ENCODE measurements at places on chromosomes 11 and 22.

DNA sequence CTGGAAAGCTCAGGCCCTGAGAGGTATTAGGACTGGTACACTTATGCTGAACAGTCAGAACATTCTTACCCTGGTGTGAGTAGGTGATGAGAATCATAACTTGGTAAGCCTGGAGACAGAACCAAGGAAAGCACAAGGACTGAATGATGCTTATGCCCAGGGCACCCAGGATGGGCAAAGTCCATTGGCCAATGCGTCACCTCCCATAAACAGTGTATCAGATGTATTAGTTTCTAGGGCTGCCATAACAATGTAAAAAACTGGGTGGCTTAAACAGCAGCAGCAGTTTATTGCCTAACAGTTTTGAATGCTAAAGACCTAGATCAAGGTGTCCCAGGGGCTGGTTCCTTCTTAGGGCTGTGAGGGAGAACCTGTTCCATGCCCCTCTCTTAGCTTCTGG is 107.0 kb downstream of the FAR1 start:
- 0 out of 2 replicates have a peak, but pooled peaks cover 5% of the 10 kb centered on the region for H3K27me3 ChIP-seq
- no peak for DNase-seq
- H3K4me3 ChIP-seq, result no peak overlapping the region
- H3K27ac ChIP-seq, result no peak overlapping the region

DNA sequence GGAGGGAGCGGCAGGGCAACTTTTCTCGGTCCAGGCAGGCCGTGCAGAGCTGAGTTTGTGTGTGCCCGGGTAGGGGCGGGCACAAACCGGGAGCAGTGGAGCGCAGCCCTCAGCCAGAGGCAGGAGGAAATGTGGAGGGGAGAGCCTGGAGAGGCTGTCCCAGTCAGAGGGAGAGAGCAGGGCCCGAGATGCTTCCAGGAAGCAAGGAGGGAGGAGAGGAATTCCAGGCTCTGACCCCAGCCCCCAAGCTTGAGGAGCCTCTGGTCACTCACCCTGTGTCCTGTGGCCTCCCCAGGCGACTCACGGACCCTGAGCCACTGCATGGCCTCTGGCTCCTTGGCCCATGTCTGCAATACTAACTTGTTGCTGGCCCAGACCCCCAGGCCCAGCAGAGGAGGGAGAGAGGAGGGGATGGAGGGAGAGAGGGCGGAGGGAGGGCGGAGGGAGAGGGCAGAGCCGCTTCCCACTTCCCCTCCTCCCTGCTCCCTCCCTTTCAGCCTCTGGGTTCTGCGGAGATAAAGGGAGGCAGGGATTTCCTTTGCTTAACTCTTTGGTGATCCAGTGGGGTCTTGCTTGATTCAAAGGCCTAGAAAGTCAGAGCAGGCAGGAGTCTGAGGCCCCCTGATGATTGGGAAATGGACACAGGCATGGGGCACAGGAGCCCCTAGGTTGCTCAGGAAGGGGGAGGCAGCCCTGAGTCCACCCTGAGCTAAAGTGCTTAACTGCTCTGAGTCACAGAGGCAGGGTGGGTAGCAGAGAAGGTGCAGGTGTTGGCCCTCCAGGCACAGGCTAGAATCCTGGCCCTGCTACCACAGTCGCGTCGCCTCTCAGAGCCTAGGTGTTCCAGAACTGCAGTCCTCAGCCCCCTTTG is at the start of gene C1QTNF6:
Gene C1QTNF6, minus strand, starts transcription at position 357 of the 871 bp plus-strand sequence. Its CDS starts 34 bp downstream, at position 323.
- peak; percentile 65 for DNase-seq

DNA sequence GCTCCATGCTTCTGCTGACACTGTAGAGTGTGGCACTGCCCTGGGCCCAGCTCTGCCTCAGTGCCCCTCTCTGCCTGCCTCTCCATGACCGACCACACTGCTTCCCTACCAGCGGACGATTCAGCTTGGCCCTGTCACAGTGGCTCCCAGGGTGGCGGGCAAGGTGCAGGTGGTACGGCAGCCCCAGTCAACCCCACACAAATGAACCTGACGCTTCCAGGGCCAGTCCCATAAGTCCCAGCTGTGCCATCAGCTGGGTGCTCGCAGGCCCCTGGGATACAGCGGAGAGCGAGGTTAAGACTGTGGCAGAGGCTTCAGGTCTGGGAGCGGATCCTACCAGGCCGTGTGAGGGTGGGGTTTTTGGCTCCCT is 134.8 kb downstream of the LDLRAD3 start:
- H3K27me3 ChIP-seq, result no peaks in the 10 kb centered on the region
- no peak for DNase-seq
- no peak overlapping the region for H3K27ac ChIP-seq
- peaks cover 35% of the 10 kb centered on the region for H3K4me1 ChIP-seq

GRCh38 chr11:26268980-26269660 is 62.8 kb upstream of the ANO3 start:
- H3K27me3 ChIP-seq, result 0 out of 2 replicates have a peak, but pooled peaks cover 4% of the 10 kb centered on the region
- no peaks in the 10 kb centered on the region for H3K36me3 ChIP-seq
- no peaks in the 10 kb centered on the region for H3K4me1 ChIP-seq
- no peak for DNase-seq

- no peak overlapping the region for H3K27ac ChIP-seq
- DNase-seq, result no peak
- no peak overlapping the region for H3K4me3 ChIP-seq
- peaks cover 6% of the 10 kb centered on the region for H3K36me3 ChIP-seq
These were observed 18.9 kb upstream of the YPEL1 start for GRCh38 chr22:21754523-21754922.

- no peak overlapping the region for H3K27ac ChIP-seq
- no peak overlapping the region for H3K4me3 ChIP-seq
- no peaks in the 10 kb centered on the region for H3K27me3 ChIP-seq
- peaks cover 22% of the 10 kb centered on the region for H3K36me3 ChIP-seq
- DNase-seq, result no peak
These were observed 2.8 kb upstream of the FADD start for GRCh38 chr11:70200212-70200844.

DNA sequence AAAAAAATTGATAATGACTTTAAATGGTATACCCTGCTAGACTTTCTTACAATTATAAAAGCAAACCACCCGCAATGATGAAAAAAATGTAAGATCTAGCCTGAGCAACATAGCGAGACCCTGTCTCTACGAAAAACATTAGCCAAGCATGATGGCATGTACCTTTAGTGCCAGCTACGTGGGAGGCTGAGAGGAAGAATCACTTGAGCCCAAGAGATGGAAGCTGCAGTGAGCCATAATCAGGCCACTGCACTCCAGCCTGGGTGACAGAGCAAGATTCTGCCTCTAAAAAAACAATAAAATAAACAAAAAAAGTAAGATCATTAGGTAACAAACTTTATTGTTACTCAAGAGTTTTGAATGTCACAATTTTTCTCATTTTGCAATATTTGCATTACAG is 39.2 kb downstream of the KMT5B start:
- no peak overlapping the region for H3K27ac ChIP-seq
- DNase-seq, result no peak
- H3K4me3 ChIP-seq, result no peak overlapping the region
- no peaks in the 10 kb centered on the region for H3K27me3 ChIP-seq
- peaks cover 74% of the 10 kb centered on the region for H3K36me3 ChIP-seq

DNA sequence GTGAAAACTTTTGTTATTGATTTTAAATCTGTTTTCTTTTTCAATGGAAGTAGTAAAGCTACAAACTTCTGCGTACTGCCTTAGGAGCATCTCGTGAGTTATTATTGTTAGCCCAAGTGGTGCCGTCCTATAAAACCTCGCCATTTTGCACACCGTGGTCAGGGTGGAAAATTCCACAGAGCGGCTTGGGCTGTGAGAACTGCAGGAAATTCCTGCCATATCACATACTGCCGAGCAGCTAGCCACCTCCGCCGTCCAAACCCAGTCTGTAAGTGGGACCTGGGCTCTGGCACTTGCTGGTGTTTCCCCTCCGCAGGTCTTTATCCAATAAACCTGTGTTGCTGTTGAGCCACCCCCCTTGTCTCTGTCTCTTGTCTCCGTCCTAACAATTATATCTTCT is 88.0 kb upstream of the POU2AF2 start:
- no peaks in the 10 kb centered on the region for H3K27me3 ChIP-seq
- H3K27ac ChIP-seq, result no peak overlapping the region
- H3K36me3 ChIP-seq, result no peaks in the 10 kb centered on the region
- DNase-seq, result no peak
- no peak overlapping the region for H3K4me3 ChIP-seq

DNA sequence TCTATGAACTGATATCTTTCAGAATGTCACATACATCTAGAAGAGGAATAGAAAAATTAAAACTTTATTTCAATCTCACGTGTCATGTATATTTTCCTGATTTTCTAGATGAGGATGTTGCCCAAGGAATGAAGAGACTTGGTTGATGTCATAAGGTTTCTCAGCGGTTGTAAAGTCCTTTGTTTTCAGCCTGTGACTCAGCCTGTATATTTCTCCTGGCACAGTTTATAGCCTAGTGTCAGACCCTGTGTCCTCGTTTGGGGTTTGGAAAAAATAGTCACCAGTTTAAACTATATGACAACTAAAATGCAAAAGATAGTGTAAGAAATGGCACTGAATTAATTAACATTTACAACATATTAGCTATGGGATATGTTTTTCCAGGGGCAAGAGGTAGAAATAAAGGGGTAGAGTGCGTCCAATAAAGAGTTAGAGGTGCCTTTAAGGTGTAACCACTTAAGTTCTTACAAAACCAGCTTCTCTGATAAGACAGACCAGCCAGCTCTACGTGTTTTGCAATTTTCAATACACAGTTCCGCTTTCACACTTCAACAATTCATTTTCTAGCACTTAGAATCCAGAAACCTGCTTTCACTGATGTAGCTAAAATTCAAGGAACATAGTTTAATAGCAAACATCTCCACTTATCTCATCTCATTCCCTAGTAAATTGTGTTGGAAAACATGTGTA is 1432.6 kb upstream of the TENM4 start:
- H3K27me3 ChIP-seq, result no peaks in the 10 kb centered on the region
- no peak overlapping the region for H3K27ac ChIP-seq
- no peak overlapping the region for H3K4me3 ChIP-seq
- no peaks in the 10 kb centered on the region for H3K4me1 ChIP-seq
- no peaks in the 10 kb centered on the region for H3K36me3 ChIP-seq

DNA sequence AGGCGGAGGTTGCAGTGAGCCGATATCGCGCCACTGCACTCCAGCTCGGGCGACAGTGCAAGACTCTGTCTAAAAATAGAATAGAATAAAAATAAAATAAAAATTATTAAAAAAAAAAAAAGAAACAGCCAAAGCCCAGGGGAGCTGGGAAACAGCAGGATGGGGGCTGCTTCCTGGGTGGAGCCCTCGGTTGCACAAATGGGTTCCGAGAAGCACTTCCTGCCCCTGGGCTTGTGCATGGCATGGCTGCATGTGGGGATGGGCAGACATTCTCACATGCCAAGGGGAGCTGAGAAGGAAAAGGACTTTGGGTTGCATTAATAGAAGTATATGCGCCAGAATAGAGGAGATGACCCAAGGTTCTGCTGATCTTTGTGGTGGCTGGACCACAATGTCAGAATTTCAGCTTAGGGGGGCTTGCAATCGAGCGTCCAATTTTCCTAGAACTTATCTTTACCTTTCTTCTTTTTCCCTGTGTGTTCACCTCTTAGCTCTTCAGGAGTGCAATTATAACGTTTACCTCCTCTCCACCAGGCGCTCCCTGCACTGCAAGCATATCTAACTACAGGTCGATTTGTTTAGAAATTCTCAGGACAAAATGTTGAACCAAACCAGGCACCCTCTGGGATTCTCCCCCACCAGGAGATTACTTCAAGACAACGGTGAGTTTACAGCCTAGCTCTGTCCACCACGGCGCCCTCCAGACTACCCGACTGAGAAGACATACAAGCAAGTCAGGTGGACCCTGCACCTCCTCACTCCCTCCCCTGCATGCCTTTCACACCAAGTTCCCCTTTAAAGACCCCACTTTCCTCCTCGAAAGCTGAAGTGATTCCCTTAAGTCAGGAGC is 53.2 kb downstream of the SHISAL1 start:
- no peak overlapping the region for H3K4me3 ChIP-seq

DNA sequence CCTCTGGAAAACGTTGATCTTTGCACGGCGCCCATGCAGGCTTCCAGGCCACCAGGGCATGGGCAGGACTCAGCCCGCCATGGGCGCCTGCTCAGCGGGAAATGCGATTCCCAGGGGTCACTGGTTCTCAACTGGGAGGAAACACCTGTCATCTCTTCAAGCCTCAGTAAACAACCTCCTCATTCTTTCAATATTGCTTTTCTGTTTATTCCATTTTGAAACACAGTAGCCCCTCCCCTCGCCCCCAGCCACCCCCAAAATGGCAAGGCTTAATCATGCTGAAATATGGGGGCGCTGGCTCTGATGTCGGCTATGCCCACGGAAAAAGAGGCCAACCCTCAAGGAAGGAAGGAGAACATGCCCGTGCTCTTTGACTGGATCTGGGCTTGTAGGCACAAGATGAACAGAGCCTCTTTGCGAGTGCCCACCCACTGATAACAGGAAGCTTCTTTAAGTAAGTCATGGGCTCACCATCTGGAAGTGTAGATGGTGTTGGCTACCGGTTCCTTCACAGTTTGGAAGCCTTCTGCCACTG is 594 bp upstream of the POU2AF1 start:
- no peak for DNase-seq
- H3K4me3 ChIP-seq, result no peak overlapping the region
- no peak overlapping the region for H3K27ac ChIP-seq
- H3K4me1 ChIP-seq, result no peaks in the 10 kb centered on the region
- no peaks in the 10 kb centered on the region for H3K27me3 ChIP-seq
- H3K36me3 ChIP-seq, result no peaks in the 10 kb centered on the region

DNA sequence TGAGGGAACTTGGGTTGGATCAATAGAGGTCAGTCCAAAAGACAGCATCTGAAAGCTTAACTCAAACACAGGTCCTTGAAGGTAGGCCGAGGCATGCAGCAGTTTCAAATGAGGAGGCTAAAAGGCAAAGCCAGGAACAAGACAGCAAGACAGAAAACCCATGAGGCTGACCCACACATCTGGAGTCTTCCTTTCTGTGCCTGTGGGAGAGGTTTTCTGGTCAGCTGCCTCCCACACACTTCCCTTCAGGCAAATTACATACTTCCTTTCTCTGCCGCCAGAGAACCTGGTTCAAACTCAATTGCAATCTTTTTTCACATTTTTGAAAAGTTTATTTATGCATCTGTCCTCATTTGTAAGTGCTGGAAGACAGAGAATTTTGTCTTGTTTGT is 29.8 kb upstream of the CRTAM start:
- H3K4me1 ChIP-seq, result no peaks in the 10 kb centered on the region
- no peak overlapping the region for H3K27ac ChIP-seq
- no peak overlapping the region for H3K4me3 ChIP-seq
- no peaks in the 10 kb centered on the region for H3K36me3 ChIP-seq

- H3K27ac ChIP-seq, result no peak within 1 kb of the TSS
- no peak within 1 kb of the TSS for H3K4me3 ChIP-seq
- no peaks in the 10 kb centered on the region for H3K36me3 ChIP-seq
- H3K4me1 ChIP-seq, result peaks cover 24% of the 10 kb centered on the region
- no peak for DNase-seq
- no peaks in the 10 kb centered on the region for H3K27me3 ChIP-seq
These were observed at the start of gene HSPB2 for GRCh38 chr11:111912535-111912934. Gene HSPB2 (plus strand): TSS chr11:111912734. CDS start chr11:111912830, 96 bp downstream.

- no peak overlapping the region for H3K27ac ChIP-seq
- H3K36me3 ChIP-seq, result peaks cover 4% of the 10 kb centered on the region
- H3K27me3 ChIP-seq, result no peaks in the 10 kb centered on the region
- no peak for DNase-seq
These were observed 77.7 kb downstream of the C22orf31 start for GRCh38 chr22:28983788-28984441.

Measured in SJSA1 (cell line).